Activated naive CD8-positive, alpha-beta T cell treated with anti-CD3 and anti-CD28 coated beads, Interleukin-2, amount 50 U/mL, for 24 hours (primary cell): ENCODE measurements at places on chromosomes 7 and 10.

- DNase-seq: peak; percentile 73
Observed at GRCh38 chr7:6533893-6534495, 17.3 kb downstream of the GRID2IP start.

DNA sequence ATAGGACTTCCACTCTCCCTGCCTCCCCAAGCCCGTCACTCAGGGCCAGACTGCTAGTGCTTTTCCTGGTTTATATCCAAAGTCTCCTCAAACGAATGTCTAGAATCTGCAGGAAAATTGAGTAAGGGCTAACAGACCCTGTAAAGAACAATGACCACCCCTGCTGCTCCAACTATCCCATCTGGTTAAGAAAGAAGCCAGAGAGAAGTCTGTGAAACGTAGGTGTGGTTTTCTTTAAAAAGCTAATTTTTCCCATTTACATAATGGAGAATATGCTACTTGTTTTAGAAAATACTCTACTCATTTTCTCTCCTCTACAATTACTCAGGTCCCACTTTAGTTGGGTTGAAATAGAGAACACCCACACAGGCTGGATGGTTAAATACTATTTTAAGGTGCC, 72.5 kb downstream of the FAM13C start:
- no peak for DNase-seq

GRCh38 chr7:111486472-111487142, 75.7 kb downstream of the IMMP2L start:
- DNase-seq: no peak

DNA sequence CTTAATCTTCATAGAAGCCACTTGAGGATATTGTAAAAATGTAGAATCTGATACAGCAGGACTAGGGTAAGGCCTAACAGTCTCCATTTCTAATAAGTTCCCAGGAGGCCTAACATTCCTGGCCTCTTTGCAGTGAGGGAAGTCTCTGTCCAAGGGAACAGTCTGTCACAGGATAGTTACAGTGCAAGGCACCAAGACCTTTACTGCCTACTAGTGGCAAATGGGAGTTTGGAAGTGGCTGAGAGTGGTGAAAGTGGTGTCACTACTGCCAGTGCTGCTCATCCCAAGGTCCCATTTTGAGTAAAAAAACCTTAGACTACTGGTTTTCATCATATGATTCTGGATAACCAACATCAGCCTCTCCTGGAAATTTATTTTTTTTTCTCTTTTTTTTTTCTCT, 619.5 kb upstream of the SEMA3D start:
- DNase-seq: no peak

DNA sequence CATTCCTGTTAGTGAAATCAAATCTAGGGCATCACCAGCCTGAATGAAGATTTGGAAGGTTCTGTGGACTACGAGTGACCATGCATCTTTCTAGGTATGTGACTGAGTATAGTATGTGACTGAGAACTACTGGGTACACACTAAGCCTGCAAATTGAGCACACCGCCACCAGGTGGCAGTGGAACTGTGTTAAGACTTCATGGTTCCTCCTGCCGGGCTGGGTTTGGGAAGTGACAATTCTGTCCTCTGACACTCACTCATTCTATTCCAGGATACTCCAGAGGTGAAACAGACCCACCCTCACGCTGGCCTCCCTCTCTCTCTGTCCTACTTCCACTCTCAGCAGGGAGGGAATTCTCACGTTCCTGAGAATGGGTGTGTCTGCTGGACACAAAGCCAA, 84.0 kb upstream of the TMEM248 start:
- DNase-seq: peak; percentile 62

- DNase-seq: no peak
Observed at GRCh38 chr7:42207420-42207819, 29.6 kb downstream of the GLI3 start.

DNA sequence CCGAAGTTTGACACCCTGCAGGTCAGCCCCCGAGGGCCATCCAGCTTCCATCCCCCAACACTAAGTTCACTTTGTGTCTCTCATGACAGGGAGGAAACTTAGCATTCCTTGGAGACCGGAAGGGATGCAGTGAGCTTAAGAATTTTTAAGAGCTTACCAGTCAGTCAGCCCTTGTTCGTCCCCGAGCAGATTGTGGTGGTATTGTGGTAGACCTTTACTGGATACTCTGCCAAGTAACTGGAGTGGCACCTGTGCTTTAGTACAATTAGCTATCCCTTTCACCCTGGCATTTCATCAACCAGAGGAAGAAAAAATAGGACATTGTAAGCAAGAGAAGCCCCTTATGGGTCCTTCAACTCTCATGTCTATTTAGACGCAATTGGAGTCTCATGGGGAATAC, 74.8 kb downstream of the NSUN6 start:
- DNase-seq: no peak

GRCh38 chr7:8260871-8261694, 884 bp downstream of the ICA1 start:
- peak; percentile 17 for DNase-seq

GRCh38 chr7:77265666-77266065, 66.0 kb upstream of the FGL2 start:
- DNase-seq: no peak
